ENCODE measurements at places on chromosomes 11 and 22. TPM values are rescaled to one million over a fixed set of nuclear protein-coding genes. Genes with fewer than 3 reads are reported as not detected.

The C22orf31 gene
- not detected for total RNA-seq

- DNase-seq: no peak
Measured at GRCh38 chr11:92137747-92138146, 86.9 kb upstream of the FAT3 start.

GRCh38 chr22:38940811-38941384, 16.5 kb upstream of the APOBEC3A start:
- no peak for DNase-seq

The IGSF22 gene
- 0.45 TPM for total RNA-seq

- no peak for DNase-seq
Measured at GRCh38 chr11:127649958-127650357, 649.4 kb upstream of the KIRREL3 start.

GRCh38 chr22:40020956-40021355, 26.2 kb downstream of the FAM83F start:
- no peak for DNase-seq

DNA sequence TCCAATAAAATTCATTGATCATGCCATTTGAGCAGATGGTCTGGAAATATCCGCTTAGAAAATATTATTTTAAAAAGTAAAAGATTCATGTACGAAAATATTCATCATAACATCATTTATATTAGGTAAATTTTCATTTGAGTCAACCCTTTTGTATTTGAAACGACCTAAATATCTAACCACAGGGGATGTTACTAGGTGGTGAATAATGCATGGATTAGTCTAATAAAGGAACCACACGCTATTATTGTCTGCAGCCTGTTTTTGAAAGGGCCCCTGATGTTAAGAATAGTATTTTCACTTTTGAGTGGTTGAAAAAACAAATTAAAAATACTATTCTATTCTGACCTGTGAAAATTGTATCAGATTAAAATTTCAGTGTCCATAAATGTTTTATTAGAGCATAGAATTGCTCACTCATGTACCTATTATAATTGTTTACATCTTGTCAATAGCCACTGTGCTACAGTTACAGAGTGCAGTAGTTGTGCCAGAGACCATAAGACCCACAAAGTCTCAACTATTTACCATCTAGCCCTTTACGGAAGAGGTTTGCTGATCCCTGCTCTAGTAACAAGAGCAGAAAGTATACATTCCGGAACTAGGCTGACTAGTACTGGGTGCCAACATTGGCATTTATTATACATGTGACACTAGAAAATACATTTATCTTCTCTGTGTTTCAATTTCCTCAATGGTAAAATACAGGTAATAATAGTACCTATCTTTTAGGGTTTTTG, 176.1 kb downstream of the LRRC4C start:
- no peak for DNase-seq

The CCDC116 gene
- 0.45 TPM for total RNA-seq

DNA sequence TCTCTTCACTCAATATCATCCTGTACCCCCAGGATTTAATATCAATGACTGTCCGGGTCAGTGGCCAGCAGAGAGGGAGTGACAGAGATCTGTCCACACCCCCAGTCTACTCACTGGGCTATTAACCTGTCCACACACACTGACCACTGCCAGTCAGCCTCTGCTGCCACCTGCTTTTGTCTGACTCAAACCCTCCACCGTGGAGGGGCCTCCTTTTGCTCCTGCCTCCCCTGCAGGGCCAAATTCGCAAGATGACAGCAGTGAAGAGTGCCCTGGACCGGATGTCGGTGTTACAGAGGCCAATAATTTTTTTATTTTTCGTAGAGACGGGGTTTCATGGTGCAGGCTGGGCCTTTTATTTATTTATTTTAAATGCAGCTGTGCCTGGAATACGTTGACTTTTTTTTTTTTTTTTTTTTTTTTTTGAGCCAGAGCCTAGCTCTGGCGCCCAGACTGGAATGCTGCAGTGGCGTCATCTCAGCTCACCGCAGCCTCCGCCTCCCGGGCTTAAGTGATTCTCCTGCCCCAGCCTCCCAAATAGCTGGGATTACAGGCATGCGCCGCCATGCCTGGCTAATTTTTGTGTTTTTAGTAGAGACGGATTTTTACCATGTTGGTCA, 5.1 kb downstream of the PDXP start:
- no peak for DNase-seq

The OR51B6 gene
- total RNA-seq: not detected

GRCh38 chr11:7251487-7251835, 243 bp upstream of the SYT9 start:
- no peak for DNase-seq

Data from cerebellum (tissue), 4 donors.